DMS 273 treated with DMSO at 0.1 percent for 48 hours (cell line): ENCODE measurements at places on chromosomes 5 and 9.

DNA sequence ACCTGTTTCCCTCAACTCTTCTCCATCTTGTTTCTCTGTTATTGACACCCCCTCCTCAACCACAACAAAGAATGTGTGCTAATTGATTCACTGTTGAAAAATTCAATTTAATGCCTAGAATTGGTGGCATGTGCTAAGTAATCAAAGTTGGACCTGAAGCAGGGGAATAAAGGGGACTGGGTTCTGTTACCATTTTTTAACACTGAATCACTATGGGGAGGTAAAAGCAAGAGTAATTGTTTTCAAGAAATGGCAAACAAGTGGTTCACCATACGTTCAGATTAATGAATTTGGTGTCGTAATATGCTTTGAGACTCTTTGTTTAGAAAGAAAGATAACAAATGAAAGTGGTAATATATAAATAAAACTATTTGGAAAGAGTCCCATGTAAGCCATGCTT is 17.0 kb upstream of the SSBP2 start:
- no peak for DNase-seq

DNA sequence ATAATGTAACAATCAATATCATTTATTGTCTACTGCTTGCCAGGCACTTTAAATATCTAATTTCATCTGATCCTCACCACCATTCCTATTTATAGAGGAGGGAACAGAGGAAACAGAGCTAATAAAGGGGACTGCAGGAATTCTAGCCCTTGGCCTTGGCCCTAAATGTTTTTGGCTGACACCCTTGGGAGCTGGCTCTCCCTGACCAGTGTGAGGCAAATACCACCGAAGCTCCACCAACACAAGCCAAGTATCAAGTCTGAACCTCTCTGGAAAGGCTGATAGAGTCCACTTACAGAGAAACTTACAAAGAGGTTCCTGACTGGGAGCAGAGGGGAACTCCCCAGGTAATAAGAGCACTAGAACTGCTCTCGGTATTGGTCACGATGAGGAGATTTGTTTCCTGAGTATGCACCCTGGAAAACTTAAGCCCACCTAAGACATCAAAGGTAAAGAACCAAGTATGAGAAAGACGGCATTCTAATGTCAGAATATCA is 243.1 kb upstream of the PANK3 start:
- no peak for DNase-seq

DNA sequence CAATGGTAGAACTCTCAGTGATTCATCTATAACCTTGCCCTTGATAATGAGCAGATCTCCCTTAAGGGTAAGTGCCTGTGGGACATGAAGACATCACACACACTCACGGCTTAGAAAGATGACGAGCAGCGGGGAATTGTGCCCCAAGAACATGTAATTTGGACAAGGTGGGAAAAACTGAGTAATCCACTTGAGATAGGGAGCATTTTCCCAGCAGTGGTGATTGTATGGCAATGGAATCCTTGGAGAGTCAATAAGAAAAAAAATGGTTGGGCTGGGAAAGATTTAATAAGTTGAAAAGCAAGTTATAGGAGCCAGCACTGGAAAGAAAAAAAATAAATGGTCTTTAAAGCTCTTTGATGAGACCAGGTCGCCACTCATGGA is 193.1 kb downstream of the GLIS3 start:
- no peak for DNase-seq

GRCh38 chr5:136064510-136064909 is 35.7 kb downstream of the TGFBI start:
- DNase-seq, result no peak

- no peak for DNase-seq
These were observed 98.2 kb downstream of the CEMIP2 start for GRCh38 chr9:71670121-71670520.

DNA sequence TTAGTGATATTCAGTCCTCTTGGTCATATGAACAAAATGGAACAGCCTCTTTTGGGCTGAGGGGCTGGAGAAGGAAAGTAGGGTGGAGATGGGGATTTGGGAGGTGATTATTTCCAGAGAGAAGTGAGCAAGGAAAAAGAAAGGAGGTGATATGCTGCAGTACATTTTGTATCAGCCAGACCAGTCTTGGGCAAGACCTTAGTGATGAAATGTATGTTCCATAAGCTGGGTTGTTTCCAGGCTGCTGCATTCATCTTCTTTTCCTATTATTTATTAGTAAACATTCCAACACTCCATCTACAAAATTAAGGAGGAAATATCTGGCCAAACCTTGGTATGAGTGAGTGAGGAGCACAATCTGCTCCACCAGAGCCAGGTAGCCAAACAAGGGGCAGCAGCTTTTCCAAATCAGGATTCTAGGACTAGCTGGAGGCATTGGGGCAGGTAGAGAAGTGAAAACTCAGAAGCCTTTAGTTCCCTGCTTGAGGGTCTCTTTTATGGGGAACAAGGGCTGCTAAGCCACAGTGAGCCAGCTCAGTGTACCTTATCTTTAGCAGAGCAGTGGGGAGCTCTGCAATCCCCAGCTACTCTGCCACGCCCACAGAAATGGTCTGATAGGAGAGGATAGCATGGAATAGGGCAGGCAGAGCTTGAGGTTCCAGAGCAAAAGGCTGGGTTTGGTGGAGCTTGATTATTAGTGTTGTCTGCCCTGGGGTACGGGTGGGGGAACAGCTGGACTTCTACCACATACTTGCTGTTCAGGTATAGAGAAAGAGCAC is 19.5 kb downstream of the RAD1 start:
- DNase-seq, result no peak
